NCI-H82 (cell line): ENCODE measurements at places on chromosomes 1 and 21.

- DNase-seq, result peak; percentile 47
Observed at GRCh38 chr21:42754270-42754933, 101.0 kb downstream of the PDE9A start.

GRCh38 chr21:37551993-37552355, 185.4 kb downstream of the DYRK1A start:
- no peak for DNase-seq

DNA sequence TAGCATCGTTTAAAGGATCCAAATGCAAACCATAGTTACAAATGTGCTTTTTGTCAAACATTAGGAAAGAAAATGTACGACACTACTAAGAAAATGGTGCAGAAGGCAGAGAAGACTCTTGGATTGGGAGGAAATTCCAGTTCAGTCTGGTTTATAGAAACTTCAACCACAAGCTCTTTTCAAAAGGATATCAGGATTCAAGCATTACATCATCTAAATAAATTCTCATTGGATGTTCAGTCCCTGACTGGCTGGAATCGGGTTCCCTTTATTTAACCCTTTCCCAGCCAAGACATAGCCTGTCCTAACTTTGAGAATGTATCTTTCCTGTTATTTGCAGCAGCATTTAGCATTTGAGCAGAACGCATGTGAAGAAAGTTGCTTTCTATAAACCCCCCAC, 184.6 kb downstream of the LMO4 start:
- no peak for DNase-seq

GRCh38 chr1:72432645-72433267, 150.4 kb upstream of the NEGR1 start:
- DNase-seq, result no peak

GRCh38 chr21:16891821-16892220, 621.0 kb upstream of the CXADR start:
- no peak for DNase-seq

GRCh38 chr1:64616039-64616438, 128.8 kb upstream of the RAVER2 start:
- no peak for DNase-seq

GRCh38 chr1:181174861-181175260, 86.4 kb downstream of the IER5 start:
- no peak for DNase-seq

GRCh38 chr1:39632682-39633417, 6.6 kb downstream of the HEYL start:
- DNase-seq, result no peak
